ENCODE measurements at places on chromosomes 3 and 15. TPM values are rescaled to one million over a fixed set of nuclear protein-coding genes. Genes with fewer than 3 reads are reported as not detected.

C3orf20 gene
- total RNA-seq, result not detected

DNA sequence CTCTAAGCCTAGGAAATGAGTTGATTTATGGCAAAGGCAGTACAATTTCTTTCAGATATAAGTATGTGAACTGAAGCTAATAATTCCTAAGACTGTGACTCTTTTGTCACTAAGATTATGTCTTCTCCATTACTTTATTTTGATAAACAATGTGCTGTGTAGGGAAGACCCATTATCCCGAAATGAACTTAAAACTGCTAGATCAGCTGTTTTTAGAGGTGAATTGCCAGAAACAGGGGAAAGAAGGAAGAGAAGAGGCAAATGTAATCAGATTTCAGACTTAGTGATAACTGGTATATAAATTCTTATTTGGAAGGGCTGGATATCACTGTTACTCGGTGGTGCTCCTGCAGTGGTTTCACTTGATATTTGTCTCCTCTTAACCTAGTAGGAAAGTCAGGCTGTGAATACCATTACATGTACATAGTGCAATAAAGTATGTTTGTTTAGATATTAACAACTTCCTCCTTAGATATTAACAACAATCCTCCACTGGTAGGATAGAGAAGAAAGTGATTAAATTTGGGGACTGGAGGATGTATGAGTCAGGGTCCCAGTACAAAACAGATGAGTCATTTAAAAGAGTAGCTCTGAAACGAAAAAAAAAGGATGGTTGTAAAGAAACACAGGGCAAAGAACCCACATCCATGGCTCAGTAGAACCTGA is 338.5 kb upstream of the KCNH8 start:
- H3K27ac ChIP-seq, result no peak overlapping the region
- no peaks in the 10 kb centered on the region for H3K36me3 ChIP-seq
- no peak for DNase-seq
- no peaks in the 10 kb centered on the region for H3K4me1 ChIP-seq

GRCh38 chr3:167992381-167992780 is 103.3 kb downstream of the GOLIM4 start:
- no peak overlapping the region for H3K27ac ChIP-seq
- H3K27me3 ChIP-seq, result peaks cover 25% of the 10 kb centered on the region
- H3K36me3 ChIP-seq, result no peaks in the 10 kb centered on the region
- no peak for DNase-seq

- no peak overlapping the region for H3K4me3 ChIP-seq
- DNase-seq, result no peak
- no peaks in the 10 kb centered on the region for H3K36me3 ChIP-seq
- no peak overlapping the region for H3K27ac ChIP-seq
Observed at GRCh38 chr3:159609625-159610024, 379.0 kb upstream of the IL12A start.

GRCh38 chr15:83323296-83323711 is 38.8 kb upstream of the BNC1 start:
- H3K27me3 ChIP-seq, result no peaks in the 10 kb centered on the region
- no peak overlapping the region for H3K27ac ChIP-seq
- DNase-seq, result no peak
- H3K4me3 ChIP-seq, result no peak overlapping the region

DNA sequence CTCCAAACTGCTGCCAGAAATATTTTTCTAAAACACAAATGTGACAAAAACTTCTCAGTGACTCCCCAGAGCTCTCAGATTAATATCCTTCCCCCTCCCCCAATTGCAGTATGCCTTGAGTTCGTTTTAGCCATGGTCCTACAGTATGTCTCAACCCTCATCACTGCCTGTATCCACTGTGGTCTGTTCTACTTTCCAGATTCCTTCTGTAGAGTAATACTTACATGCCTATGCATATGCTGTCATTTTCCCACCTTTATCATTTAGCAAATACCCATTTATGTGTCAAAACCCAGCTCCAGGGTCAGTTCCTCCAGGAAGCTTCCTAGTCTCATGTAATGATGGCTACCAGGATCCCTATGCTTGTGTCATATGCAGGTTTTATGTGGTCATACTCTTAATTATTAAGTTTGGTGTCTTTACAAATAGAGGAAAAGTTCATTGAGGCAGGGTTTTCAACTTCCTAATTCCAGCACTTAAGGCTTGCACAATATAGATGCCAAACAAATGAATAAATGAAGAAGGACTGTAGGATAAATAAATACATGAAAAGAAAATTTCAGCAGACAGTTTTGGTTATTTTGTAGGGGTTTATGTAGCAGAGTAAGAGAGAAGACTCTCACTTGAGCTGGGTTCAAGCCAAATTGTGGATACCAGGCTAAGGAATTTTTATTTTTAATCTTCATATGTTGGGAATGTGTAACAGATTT is 170.8 kb downstream of the ALCAM start:
- H3K27ac ChIP-seq, result no peak overlapping the region
- no peak for DNase-seq
- peaks cover 7% of the 10 kb centered on the region for H3K36me3 ChIP-seq
- no peaks in the 10 kb centered on the region for H3K4me1 ChIP-seq
